ENCODE measurements at places on chromosomes 16 and 17.
A peak's percentile ranks its signal among the peaks of the same experiment; 100 is the strongest.

GRCh38 chr16:13883881-13884280 lies 36.1 kb upstream of the ERCC4 start:
- DNase-seq = no peak

GRCh38 chr16:57233944-57234706 lies 10.9 kb upstream of the ARL2BP start:
- DNase-seq = no peak

- no peak for DNase-seq
Observed at GRCh38 chr17:39665642-39666224, 584 bp downstream of the TCAP start.

- no peak for DNase-seq
Observed at GRCh38 chr16:84294531-84295142, at the start of gene WFDC1. WFDC1 (plus strand) TSS chr16:84294878; CDS start chr16:84294972, 94 bp downstream.

GRCh38 chr16:56270828-56271227 lies 79.5 kb downstream of the GNAO1 start:
- no peak for DNase-seq

GRCh38 chr17:77427391-77427991 lies 286.7 kb downstream of the SEC14L1 start:
- no peak for DNase-seq

- DNase-seq = no peak
Observed at GRCh38 chr17:15942207-15942833, 2.6 kb upstream of the ADORA2B start.

GRCh38 chr16:75304521-75305363 lies 53.3 kb upstream of the BCAR1 start:
- no peak for DNase-seq

GRCh38 chr17:75856062-75856756 lies 1.1 kb upstream of the WBP2 start:
- DNase-seq = no peak

- DNase-seq = no peak
Observed at GRCh38 chr16:4098501-4098900, 17.7 kb downstream of the ADCY9 start.

DNA sequence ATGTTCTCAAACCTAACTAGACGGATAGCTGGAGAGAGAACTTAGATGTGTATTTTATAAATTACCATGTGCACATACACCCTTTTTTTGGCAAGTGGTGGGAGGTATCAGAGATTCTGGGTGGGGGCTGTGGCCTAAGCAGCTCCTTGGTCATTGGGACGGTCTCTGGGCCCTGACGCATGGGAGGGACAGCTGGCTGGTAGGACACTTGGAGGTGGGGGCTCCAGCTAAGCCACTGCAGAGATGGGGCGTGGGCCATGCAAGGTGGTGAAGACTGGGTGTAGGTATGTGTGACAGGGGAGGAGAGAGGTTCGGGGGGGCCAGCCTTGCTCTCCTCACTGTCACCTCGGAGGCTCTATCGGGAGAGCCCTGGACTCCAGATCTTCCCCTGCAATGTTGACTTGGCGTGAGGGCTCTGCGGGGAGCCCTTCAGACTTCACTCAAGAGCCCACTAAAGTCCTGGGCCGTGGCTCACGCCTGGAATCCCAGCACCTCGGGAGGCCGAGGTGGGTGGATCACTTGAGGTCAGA lies 17.1 kb downstream of the C1QTNF1 start:
- no peak for DNase-seq

- DNase-seq = peak; percentile 29
Observed at GRCh38 chr16:75250089-75250808, 1.2 kb downstream of the BCAR1 start.

DNA sequence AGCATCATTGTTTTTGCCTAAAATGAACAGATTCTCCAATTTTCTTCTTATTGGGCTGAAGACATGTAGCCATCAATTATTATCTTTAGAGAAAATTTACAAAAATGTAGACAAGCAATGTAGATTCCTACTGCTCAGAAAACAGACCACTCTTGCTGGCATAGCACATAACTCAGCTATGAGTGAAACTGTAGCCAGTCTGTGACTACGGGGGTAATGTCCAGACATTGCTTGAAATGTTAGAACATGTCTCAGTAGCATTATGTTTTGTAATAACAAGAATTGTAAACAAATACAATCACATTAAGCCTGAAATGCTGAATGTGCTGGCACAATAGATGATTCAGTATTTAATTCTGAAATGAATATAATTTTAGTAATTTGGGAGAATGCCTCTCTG lies 265.7 kb upstream of the KCNJ16 start:
- DNase-seq = no peak

GRCh38 chr16:76387994-76388393 lies 110.8 kb downstream of the CNTNAP4 start:
- no peak for DNase-seq

- DNase-seq = no peak
Observed at GRCh38 chr17:49987681-49988441, 7.2 kb downstream of the DLX3 start.

DNA sequence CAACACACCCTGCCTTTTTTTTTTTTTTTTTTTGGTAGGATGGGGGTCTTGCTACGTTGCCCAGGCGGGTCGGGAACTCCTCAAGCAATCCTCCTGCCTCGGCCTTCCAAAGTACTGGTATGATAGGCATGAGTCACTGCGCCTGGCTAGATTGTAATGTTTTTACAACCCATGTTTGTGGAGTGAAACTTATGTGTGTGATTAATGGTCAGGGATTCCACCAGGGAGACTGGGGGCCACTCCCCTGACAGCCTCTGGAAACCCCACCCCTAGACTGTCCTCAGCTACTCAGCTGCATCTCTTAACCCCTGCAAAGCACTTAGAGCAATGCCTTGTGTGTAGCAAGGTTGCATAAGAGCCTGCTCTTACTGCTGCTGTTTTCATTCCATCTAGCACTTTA lies 220.5 kb downstream of the PARN start:
- no peak for DNase-seq

DNA sequence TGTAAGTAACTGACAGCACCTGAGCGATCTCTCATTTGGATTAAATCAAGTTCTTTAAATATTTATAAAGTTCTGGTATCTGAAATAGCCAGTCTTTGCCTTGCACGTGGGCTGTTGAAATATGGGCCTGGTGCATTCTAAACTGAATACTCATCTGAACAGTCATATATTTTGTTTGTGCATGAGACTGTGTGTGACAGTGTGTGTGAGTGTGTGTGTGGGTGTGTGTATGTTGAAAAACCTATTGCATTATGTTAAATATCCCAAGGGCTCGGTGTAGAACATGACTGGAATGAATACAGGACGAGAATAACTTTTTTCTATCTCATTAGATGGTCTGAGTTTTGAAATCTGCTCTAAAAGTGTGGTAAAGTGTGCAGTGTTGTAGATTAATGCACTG lies 82.4 kb upstream of the TOX3 start:
- DNase-seq = no peak

- DNase-seq = peak; percentile 85
Observed at GRCh38 chr16:89315791-89316581, 98.5 kb downstream of the ZNF778 start.

Measured in CD4-positive, alpha-beta memory T cell (primary cell).